Stimulated activated CD8-positive, alpha-beta memory T cell treated with anti-CD3 and anti-CD28 coated beads, Interleukin-2, amount 100 ng/mL, for 1 hour (primary cell): ENCODE measurements at places on chromosomes 16 and 17.

- no peak for DNase-seq
Measured at GRCh38 chr17:57011491-57012015, 33.6 kb downstream of the SCPEP1 start.

DNA sequence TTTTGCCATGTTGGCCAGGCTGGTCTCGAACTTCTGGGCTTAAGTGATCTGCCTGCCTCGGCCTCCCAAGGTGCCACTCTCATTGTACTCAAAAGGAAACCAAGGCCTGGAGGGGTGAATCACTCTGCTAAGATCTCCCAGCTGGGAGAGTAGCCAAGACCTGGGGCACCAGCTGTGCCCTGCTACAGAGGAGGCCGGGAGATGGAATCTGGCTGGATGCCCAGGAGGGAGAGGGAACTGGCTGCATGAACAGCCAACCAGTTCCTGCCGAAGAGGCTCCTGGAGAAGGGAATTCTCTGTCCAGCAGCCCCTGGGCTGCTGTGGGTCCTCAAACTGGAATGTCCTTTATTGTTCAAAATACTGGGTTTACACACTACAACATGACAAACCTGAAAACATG is 238.7 kb upstream of the CIBAR2 start:
- no peak for DNase-seq

DNA sequence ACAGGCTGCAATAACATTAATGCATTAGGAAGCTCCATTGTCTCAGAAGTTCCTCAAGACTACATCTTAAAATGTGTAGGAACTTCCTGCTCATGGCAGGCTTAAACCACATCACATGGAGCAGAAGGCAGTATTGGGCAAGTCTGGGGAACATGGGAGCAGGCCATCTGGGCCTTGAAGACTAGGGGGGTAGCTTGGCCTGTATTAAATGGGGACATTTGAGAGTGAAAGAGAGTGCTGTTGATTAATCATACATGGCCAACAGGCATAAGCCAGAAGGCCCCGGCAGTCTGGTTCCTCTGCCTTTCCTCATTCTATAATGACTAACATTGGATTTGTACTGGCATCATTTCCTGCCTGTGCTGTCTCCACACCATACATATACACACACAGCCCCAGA is 25.2 kb upstream of the SLC5A11 start:
- no peak for DNase-seq

- no peak for DNase-seq
Measured at GRCh38 chr17:330993-331701, 21.5 kb downstream of the RPH3AL start.

DNA sequence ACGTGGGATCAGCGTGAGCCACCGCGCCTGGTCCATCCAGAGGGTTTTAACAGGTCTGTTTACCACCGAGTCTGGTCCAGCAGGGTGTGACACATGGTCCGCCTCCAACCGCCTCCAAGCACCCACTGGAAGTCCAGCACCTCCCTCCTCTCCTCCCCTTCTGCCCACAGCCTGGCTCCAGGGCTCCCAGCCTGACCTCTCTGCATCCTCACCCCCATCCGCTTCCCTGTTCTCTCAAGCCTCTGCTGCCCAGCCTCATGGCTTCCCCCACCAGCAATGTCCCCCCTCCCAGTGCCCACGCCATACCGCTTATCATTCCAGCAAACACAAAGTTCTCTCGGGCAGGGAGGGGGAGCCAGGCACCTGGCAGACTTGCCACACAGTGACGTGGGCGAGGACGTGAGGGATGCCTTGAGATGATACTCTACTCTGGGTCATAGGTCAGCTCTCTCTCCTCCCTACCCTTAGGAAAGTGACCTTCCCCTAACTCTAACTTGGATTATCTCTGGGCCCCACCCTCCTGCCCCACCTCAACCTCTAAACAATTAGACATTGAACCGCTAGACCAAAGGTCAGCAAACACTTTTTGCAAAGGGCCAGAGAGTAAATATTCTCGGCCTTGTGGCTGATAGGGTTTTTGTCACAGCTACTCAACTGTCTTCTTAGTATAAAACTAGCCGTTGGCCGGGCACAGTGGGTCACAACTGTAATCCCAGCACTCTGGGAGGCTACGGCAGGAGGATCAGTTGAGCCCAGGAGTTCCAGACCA is 23.1 kb downstream of the CDC42EP4 start:
- no peak for DNase-seq

DNA sequence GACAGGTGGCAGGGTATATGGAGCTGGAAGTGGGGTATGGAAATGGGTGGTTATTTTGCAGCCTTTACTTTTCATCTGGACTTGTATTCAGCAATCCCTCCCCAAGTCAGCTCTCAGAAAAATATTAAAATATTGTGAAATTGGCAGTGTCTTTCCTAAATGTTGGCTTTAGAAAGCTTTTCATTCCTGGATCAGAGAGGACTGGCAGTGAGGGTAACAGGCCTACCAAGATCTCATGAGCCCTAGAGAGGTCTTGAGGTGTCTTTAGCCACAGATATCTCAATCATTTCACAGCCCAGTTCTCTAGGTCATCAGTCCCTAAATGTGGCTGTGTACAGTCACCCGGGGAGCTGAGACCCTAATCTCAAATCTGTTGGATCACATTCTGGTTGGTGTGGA is 22.5 kb downstream of the SLC7A6OS start:
- no peak for DNase-seq

- no peak for DNase-seq
Measured at GRCh38 chr17:45326626-45327025, 9.8 kb upstream of the MAP3K14 start.

GRCh38 chr17:43577664-43578403 is 31.7 kb upstream of the ETV4 start:
- no peak for DNase-seq
